ENCODE measurements at places on chromosomes 4 and X.

DNA sequence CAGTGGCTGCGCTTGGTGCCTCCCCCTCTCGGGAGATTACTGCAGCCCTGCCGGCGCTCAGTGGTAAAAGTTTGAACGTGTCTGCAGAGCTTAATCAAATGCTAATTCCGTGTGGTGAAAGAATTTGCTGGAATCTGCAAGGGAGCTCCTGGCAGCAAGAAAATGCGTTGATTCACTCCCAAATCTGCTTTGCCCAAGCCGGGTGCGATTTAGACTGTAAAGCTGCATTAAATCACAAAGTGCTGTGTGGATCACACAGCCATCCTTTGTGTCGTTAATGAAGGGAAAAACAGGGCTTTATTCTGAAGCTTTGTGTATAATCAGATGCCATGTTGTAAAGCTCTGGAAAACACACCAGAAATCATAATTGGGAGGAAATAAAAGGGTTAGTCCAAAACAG, 444.1 kb downstream of the BCOR start:
- DNase-seq = no peak

- DNase-seq = no peak
Measured at GRCh38 chr4:39068907-39069306, 6.9 kb downstream of the KLHL5 start.

- no peak for DNase-seq
Measured at GRCh38 chr4:182809417-182810102, 107.6 kb downstream of the DCTD start.

DNA sequence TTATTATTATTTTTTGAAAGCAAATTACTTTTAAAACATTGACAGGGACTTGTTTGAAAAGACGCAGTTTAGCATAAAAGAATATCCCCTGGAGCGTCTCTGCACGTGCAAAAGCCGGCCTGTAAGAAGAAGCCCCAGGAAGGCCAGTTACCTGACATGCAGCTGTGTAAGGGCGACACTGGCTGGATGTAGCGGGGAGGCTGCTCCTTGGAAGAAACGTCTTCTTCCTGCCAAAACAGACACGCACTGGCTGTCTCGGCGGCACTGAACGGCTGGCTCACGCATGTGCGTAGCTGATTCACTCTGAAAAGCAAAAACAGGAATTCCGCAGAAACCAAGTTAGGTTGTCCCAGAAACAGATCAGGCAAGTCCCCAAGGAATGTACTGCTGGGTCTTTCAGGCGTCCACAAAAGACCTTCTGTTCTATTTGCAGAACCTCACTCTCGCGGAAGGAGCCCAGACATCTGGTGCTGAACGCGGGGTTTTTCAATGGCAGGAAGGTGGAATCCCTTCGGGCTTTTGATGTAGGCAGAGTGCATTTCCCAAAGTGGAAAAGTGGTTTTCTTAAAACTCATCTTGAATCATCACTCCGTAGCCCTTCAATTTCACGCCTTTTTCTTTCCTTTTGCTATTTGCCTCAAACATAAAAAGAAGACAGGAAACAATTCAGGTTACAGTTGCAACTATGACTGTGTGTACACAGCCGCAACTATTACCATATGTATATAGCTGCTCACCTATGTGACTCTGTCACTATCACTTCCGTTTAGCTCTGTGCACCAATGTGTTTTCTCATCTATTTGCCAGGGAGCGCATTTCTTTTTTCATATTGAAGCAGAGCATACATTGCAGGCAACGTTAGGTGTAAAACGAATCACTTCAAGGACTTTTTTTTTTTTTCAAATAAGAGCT, 38.1 kb upstream of the ARSH start:
- no peak for DNase-seq

GRCh38 chr4:1200425-1201035, 28.1 kb upstream of the SPON2 start:
- no peak for DNase-seq
